ENCODE measurements at places on chromosomes 6 and 20.

DNA sequence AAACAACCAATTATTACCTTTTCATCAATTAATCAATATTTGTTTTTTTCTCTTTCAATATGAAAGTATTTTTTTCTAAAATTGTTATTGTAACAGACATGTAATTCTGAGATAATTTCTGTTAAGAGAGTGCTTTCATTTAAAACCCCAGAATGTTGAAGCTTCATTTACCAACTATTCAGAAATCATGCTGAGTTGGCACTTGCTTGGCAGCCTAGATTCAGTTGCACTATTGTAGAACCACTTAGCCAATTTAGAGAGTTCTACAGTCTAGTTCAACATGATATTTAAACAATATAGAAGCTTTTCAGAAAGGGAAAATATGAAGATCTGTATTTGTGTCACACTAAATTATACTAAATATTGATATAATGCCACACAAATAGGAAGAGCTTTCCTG is 56.1 kb upstream of the NKAIN2 start:
- no peak for DNase-seq

GRCh38 chr6:19851241-19852089 is 14.3 kb downstream of the ID4 start:
- DNase-seq, result no peak

- no peak for DNase-seq
Measured at GRCh38 chr6:115887891-115888290, 172.8 kb downstream of the FRK start.

GRCh38 chr20:63538204-63539091 is 1.3 kb upstream of the PTK6 start:
- no peak for DNase-seq

GRCh38 chr20:20553541-20553940 is 158.9 kb downstream of the RALGAPA2 start:
- DNase-seq, result no peak

DNA sequence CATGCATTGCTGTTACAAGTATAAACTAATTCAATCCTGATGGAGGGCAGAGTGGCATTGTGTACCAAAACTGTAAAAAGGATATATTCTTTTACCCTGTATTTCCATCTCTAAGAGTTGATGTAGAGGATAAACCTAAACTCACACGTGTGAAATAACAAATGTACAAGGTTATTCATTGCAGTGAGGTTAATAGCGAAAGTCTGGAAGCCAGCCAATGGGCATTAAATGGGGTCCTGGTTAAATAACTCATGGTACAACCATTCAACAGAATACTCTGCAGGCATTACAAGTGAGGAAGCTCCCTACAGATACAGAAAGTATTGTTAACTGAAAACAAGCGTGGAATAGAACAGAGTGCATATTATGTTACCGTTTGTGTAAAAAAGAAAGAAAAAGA is 56.9 kb downstream of the BCAS1 start:
- DNase-seq, result no peak

- no peak for DNase-seq
Measured at GRCh38 chr20:50227506-50227905, 36.9 kb downstream of the CEBPB start.

GRCh38 chr6:90159452-90159851 is 137.2 kb downstream of the BACH2 start:
- no peak for DNase-seq

- DNase-seq, result no peak
Measured at GRCh38 chr20:13325033-13325432, 104.0 kb downstream of the ISM1 start.

DNA sequence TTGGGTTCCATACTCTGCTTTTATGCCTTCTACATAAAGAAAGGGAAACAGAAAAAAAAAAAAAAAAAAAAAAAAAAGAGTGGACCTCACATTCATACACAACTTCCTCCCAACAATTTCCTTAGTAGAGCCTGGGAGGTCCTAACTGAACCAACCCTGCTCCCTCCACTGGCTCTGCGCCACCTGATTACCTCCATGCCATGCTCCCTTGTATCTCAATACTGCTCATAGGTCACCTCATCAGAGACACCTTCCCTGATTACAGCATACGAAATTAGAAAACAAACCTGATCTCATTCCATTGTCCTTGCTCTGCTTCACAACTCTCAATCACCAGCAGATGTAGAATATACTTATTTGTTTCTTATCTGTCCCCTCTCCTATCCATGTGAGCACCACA is 134.2 kb upstream of the EYA4 start:
- DNase-seq, result no peak

- no peak for DNase-seq
Measured at GRCh38 chr20:50133041-50133440, 20.1 kb upstream of the UBE2V1 start.

DNA sequence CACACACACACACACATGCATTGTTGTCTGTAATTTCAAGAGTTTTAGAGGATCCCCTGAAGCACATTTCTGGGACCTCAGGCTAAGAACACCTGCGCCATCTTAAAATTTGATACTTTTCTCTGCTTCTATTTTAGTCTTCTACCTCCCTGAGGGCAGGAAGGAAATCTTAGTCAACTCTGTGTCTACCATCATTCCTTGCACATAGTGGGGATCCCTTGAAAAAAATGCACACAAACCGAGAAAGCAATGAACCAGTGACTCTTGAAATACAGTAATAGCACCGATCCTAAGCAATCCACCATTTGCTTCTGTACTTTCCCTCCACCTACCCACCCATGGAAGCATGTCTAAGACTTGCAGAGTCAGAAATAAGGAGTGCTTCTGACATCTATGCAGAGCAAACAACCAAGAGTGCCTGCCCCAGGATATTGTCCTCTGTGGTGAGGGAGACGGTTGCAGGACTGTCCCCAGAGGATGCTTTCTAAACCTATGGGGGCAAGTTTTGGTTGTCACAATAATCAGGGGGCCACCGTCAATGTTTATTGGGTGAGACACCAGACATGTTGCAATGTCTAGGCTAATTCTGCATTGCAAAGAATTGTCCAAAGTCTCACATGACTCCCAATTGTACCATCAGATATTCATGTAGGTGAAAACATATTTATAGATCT is 208.0 kb upstream of the TAB2 start:
- DNase-seq, result no peak

DNA sequence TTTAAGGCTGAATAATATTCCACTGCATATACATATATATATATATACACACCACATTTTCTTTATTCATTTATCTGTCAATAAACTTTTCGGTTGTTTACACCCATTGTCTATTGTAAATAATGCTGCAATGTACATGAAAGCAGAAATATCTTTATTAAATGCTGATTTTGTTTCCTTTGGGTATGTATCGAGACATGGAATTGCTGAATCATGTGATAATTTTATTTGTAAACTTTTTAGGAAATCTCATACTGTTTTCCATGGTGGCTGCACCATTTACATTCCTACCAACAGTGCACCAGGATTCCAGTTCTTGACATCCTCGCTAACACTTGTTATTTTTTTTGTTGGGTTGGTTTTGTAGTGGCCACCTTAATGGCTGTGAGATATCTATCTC is 14.1 kb upstream of the HLA-DOA start:
- DNase-seq, result no peak

DNA sequence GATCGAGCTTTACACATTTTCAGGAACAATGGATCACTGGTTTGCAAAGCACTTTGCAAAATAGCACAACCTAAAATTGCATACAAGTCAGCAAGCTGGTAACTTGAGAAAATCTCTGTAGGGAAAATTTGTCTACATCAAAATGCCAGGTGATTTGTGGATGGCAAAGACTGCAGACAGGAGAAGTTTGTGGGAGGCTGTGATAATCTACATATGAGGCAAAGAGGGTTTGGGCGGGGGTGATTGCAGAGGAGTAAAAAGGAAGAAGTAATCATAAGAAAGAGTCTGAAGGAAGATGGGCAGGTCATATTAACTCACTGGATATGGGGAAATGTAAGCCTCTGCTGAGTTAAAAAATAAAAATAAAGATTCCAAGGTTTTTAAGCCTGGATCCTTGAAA is 166.3 kb upstream of the STXBP5 start:
- DNase-seq, result no peak

- DNase-seq, result no peak
Measured at GRCh38 chr6:118580585-118581419, 32.7 kb downstream of the PLN start.

GRCh38 chr6:42363926-42364849 is 87.5 kb downstream of the TRERF1 start:
- DNase-seq, result no peak

- DNase-seq, result no peak
Measured at GRCh38 chr6:98039443-98039842, 756.4 kb upstream of the MMS22L start.

DNA sequence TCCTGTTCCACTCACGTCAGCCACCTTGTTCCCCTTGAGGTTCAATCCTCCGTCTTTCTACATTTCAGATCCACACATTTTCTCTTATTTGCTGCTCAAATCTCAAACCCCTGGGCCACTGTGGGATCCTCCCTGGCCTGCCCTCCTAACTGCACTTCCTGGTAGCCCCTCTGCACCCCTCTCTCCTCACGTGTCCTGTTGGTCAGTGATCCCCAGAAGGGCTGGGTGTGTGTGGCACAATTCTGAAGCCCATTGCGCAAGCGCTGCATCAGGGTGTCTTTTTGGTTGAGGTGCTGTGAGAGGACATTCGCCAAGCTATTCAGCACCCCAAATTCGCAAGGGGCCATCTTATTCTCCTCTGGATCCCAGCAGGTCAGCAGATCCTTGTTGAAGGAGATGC is 2.3 kb downstream of the HLA-DMB start:
- DNase-seq, result no peak

DNA sequence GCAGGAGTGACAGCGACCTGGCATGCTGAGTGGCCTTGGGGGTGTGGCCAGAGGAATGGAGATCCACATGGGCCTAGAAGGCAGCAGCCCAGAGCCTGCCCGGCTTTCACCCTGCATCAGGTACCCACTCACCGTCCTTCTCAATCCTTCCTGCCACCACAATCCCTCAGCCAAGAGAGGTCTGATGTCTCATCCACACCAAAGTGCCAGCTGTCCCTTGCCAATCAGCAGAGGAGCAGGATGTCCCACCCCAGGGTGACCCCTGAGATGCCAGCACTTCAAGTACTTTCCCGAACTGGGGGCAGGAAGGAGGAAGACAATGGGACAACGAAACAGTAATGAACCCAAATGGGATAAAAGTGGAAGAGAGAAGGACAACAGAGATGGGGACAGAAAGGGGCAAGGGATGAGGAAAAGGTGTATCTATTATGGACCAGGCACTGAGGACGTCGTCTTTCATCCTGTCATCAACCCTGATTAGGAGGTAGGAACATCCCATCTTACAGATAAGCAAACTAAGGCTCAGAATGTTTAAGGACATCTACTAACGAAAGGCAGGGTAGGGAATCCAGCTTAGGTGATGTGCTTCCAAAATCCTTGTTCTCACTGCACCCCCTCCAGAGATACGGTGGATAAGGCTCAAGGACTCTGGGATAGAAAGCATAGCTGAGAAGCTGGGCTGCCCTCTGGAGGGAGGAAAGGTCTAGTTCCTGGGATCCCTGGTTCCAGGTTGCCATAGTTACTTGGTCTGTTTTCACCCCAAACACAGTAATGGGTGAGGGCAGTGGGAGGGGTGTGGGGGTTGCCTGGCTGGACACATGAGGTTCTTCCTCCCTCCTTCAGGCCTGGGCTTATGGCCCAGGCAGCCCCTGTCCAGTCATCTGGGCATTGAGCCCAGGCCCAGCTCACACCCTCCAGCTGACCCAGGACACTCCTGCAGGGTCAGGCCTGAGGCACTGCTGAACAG is 4.5 kb upstream of the TNXB start:
- DNase-seq, result peak; percentile 47

DNA sequence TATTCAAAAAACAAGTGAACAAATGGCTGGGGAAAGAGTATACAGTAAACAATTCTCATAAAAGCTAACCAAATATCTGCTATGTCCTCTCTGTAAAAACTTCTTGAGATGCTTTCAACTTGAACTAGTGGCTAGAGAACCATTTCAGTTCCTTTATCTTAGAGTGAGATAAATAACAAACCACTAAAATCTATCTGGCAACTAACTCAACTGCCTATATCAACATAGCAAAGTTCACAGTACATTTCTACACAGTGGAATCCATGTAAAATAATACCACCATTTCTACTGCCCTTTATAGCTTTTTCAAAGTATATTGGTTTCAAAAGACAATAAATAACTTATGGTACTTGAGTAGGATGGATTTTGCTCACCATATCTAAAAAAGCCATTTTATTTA is 95.1 kb downstream of the MMS22L start:
- DNase-seq, result no peak

DNA sequence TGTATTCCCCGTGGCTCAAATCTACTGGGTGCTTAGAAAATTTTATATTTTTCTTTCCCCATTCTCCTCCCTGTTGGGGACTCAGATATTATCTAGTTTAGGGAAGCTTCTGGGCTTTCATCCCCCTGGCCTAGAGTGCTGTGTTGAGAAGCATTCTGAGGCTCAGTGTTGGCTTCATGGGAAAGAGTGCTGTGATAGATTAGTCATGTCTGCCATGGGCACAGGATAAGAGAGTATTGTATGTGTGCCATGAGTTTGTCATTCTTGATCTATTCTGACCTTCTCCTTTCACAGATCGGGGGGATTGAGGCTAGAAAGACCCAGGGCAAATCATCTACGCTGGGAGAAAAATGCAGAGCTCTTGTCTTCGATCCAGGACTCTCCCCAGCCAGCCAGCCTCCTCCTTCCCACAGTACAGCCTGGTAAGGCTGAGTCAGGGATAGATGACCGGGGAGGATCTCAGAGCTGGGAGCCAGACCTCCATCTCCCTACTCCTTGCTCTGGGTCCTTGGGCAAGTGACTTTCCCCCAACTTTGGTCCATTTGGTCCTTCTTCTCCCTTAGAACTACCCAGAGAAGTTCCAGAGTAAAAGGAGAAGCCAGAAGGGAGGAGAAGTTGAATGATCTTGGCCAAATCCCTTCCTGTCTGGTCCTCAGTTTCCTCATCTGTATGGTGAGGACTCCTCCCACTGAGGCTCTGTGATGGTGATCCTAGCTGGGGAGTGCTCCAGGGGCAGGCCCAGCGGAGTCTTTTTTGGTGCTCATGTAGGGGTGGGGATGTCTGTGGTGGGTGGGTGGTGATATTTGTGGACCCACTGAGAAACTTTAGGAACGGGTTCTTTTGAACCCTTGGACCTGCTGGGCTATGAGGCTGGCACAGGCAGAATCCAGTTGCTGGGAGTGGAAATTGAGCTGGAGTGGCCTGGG is 5.0 kb downstream of the SRC start:
- no peak for DNase-seq

GRCh38 chr6:43471399-43471798 is 6.0 kb upstream of the TJAP1 start:
- DNase-seq, result no peak

DNA sequence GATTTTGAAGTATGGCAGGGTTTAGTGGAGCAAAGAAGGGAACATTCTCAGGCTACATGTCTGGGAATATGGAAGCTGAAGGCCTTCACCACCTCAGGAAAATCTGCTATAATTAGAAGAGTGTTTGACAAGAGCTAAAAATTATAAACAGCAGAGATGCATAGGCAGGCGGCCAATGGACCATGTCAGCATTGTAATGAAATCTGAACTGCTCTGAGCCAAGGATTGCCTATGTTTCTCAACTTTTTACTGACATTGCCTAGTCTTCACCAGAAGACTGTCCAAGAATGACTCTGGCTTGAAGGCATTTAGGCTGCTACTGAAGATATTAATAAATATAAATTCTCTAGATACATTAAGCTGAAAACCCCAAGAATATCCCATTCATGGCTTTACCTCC is 84.1 kb downstream of the C6orf52 start:
- no peak for DNase-seq
